ENCODE measurements at places on chromosomes 6 and 20. TPM values are rescaled to one million over a fixed set of nuclear protein-coding genes. Genes with fewer than 3 reads are reported as not detected.

The SLC2A4RG gene
- 134 TPM for total RNA-seq

The PRND gene
- total RNA-seq: not detected

The NHLRC1 gene
- total RNA-seq: 0.64 TPM

The PI16 gene
- total RNA-seq: 0.86 TPM

The RNASET2 gene
- 69.2 TPM for total RNA-seq

The NKX2-2 gene
- not detected for total RNA-seq

The MOG gene
- total RNA-seq: not detected

The NNAT gene
- not detected for total RNA-seq

The PHACTR1 gene
- 0.79 TPM for total RNA-seq

The MEP1A gene
- not detected for total RNA-seq

The SPEF1 gene
- not detected for total RNA-seq

The TP53TG5 gene
- total RNA-seq: not detected

The CST3 gene
- 5.9 TPM for total RNA-seq

The KPNA5 gene
- total RNA-seq: 35.0 TPM

The LCA5 gene
- 0.26 TPM for total RNA-seq

The DZANK1 gene
- total RNA-seq: 2.2 TPM

The LTB gene
- total RNA-seq: 426 TPM

The PSMB9 gene
- total RNA-seq: 356 TPM

The EPB41L1 gene
- not detected for total RNA-seq

The HTR1E gene
- not detected for total RNA-seq

The ULBP1 gene
- 0.91 TPM for total RNA-seq

The WASF1 gene
- 1.1 TPM for total RNA-seq

The GPX5 gene
- not detected for total RNA-seq

The DYNLT2 gene
- total RNA-seq: 2.9 TPM

The SIRPB1 gene
- total RNA-seq: 9.6 TPM

The GHRH gene
- total RNA-seq: not detected

The NCOA7 gene
- total RNA-seq: 51.1 TPM

The ZFP57 gene
- 13.5 TPM for total RNA-seq

The CDH4 gene
- 0.14 TPM for total RNA-seq

The GLP1R gene
- total RNA-seq: not detected

The ANKRD66 gene
- not detected for total RNA-seq

The CLVS2 gene
- not detected for total RNA-seq

The B4GALT5 gene
- total RNA-seq: 13.5 TPM

The ASIP gene
- not detected for total RNA-seq

The PACSIN1 gene
- 3.1 TPM for total RNA-seq

The SLC32A1 gene
- not detected for total RNA-seq

The PRSS16 gene
- 0.86 TPM for total RNA-seq

The PNPLA1 gene
- total RNA-seq: not detected

The PGC gene
- total RNA-seq: not detected

The SPATA25 gene
- 1.7 TPM for total RNA-seq

The TBXT gene
- not detected for total RNA-seq

The CGA gene
- total RNA-seq: not detected

The LAMP5 gene
- not detected for total RNA-seq

The TCP11 gene
- not detected for total RNA-seq

The ZNF311 gene
- 0.45 TPM for total RNA-seq

The WFDC9 gene
- not detected for total RNA-seq

All from activated naive CD8-positive, alpha-beta T cell treated with anti-CD3 and anti-CD28 coated beads, Interleukin-2, amount 10 ng/mL, durations not matched to agents 7 days and 5 days (primary cell).